ENCODE measurements at places on chromosomes 1 and 21. TPM values are rescaled to one million over a fixed set of nuclear protein-coding genes. Genes with fewer than 3 reads are reported as not detected.

The F5 gene
- 3.1 TPM for total RNA-seq

The ADORA1 gene
- 10.2 TPM for total RNA-seq

GRCh38 chr1:234691567-234691966 lies 81.6 kb upstream of the IRF2BP2 start:
- DNase-seq: no peak

- DNase-seq: no peak
These were observed 1271.4 kb downstream of the KCNT2 start for GRCh38 chr1:195336812-195337211.

- no peak for DNase-seq
These were observed 18.9 kb downstream of the SPATA46 start for GRCh38 chr1:162357681-162358266.

GRCh38 chr1:212498283-212499040 lies 65.7 kb downstream of the NENF start:
- DNase-seq: no peak

GRCh38 chr1:77655431-77655974 lies 27.0 kb downstream of the ZZZ3 start:
- DNase-seq: no peak

DNA sequence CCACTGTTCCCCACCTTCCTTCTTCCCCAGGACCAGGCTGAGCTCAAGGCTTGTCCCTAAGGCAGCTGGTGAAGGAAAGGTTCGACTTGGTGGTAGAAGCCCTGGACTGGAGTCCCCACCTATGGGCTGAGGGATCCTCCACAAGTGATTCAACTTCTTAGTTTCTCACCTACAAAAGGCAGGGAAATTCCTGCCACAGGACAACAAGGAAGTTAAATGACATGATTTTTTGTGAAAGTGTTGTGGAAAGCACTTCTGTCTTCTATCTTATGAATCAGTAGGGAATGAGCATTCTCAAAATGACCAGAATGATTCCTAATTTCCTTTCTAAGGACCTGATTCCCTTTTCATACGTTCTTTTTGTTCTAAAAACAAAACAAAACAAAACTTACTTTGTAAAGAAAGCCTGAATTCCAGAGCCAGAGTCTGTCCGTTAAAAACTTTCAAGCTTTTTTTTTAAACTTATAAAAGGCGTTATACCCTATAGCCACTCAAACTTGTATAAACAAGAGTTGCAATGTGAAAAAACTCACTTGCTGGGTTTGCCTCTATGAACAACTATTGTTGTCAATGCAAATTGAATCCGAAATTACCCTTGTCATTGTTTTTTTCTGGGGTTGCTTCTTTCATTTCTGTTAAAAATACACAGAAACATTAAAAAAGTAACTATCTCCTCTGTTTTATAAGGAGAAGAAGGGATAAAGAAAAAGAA lies 12.2 kb downstream of the KCNJ15 start:
- DNase-seq: no peak

GRCh38 chr1:3466366-3467075 lies 12.1 kb downstream of the ARHGEF16 start:
- DNase-seq: no peak

GRCh38 chr21:42781971-42782722 lies 97.2 kb downstream of the WDR4 start:
- no peak for DNase-seq

DNA sequence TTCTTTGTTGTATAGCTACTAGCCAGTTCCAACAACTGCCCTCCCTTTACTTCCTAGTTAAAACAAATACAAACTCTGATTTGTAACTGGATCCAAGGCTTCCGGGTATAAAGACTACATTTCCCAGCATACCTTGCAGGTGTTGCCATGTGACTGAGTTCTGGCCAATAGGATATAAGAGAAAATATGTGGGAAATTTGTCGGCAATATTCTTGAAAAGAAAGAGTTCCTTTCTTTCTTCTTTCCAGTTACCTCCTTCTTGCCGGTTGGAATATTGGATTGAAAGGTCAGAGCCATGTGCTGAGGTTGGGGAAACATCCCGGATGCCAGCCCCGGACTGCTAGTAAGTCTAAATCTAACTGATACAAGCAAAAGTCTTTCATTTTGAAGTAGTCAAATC lies 23.0 kb upstream of the ZBTB40 start:
- DNase-seq: no peak

Data from heart right ventricle (tissue), 16 donors.